ENCODE measurements at places on chromosomes 1 and 21.

DNA sequence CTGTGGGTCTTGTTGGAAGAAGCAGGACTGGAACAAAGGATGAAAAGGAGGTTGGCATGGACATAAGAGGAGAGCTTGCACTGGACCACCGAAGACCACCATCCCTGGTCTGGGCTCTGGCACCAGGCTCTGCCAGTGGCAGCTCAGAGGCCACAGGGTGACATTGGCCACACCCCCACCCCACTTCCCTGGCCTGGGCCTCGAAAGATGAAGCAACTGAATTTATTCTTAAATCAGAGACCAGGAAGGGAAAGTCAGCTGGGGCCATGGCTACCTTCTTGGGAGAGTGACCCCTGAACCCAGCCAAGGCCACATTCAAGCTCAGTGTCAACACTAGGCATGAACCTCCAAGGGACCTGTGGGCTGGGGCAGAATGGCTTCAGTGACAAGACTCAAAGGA, 4.0 kb downstream of the KLHDC7A start:
- DNase-seq, result no peak

DNA sequence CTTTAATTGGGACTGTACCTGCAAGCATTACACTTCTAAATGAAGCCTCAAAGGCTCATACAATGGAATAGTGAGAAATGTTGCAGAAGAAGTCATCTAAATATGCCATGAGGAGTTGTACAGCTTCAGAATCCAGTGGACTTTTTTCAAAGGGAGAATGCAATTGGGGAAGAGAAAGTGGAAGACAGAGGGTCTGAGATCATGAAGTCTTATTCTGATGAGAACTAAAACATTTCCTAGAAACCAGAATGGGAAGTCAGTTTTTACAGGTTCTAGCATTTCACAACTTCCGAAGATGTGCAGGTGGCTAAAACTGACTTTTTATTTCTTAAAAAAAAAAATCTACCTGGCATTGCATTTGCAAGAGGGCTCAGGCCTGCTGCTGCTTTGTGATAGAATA, 424.4 kb upstream of the RUNX1 start:
- no peak for DNase-seq

GRCh38 chr1:172843444-172843843, 184.5 kb downstream of the FASLG start:
- DNase-seq, result no peak

DNA sequence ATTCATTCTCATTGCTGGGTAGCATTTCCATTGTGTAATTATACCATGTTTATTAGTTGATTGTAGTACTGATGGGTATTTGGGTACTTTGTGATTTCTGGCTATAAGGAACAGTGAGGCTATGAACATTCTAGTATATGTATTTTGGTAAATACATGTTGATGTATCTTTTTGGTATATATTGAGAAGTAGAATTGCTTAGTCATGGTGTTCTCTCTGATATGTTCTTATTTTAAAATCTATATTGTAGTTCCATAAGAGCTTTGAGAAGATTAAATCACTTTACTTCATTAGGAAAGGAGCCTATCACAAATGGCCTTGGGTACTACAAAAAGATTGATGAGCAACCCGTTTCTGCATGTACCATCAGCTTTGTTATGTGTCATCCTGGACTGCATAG, 13.4 kb downstream of the MIXL1 start:
- DNase-seq, result no peak

- peak; percentile 94 for DNase-seq
Measured at GRCh38 chr1:226763905-226764264, 24.8 kb upstream of the ITPKB start.

DNA sequence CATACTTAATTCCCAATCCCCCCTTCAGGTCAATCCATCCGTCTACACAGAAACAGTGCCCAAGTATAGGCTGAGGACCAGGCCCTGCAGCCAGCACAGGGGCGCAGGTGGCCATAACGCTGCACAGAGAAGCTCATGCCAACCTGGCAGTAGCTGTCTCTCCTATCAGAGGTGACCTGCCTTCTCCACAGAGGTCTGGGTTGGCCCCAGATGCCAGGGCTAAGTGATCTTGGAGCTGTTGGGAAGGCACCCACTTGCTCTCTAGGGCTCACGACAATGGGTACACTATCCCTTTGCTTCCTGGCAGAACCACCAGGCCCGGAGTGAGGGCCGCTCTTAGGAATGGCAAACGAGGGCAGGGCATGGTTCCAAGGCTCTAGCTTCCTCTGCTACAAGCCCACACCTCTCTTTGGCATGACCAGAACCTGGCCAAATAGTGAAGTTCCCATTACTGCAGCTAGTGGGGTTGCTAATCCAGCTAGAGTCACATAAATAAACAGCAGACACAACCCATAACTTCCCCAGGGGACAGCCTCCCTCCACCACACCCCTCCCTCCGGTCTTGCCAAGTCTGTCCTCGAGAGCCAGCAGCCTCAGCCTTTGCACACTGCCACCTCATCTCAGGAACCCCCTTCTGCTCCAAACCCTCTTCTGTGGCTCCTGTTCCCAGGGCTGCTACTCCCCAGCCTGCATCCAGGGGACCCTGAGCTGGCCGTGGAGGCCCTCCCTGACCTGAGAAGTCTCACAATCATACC, 113.0 kb downstream of the GLIS1 start:
- DNase-seq, result no peak

DNA sequence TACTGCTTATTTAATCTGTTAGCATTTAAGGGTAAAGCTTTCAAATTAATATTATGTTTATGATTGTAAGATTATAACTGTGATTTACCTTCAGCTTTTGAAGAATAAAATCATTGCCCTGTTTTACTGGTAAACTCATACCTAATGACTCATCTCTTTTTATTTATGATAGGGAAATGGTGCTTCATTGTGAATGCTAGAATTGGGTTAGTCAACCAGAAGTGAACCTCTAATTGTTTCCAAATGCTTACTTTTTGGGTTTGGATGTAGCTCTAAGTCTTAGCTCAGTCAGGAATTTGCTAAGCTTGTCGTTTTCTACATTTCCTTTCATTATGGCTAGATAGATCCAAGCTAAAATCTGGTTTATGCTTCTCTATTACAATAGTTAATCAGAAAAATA, 59.4 kb downstream of the SLC30A7 start:
- DNase-seq, result peak; percentile 32

GRCh38 chr1:196544617-196545016, 63.6 kb downstream of the KCNT2 start:
- no peak for DNase-seq

GRCh38 chr1:31694069-31694963, 9.5 kb downstream of the COL16A1 start:
- DNase-seq, result no peak

DNA sequence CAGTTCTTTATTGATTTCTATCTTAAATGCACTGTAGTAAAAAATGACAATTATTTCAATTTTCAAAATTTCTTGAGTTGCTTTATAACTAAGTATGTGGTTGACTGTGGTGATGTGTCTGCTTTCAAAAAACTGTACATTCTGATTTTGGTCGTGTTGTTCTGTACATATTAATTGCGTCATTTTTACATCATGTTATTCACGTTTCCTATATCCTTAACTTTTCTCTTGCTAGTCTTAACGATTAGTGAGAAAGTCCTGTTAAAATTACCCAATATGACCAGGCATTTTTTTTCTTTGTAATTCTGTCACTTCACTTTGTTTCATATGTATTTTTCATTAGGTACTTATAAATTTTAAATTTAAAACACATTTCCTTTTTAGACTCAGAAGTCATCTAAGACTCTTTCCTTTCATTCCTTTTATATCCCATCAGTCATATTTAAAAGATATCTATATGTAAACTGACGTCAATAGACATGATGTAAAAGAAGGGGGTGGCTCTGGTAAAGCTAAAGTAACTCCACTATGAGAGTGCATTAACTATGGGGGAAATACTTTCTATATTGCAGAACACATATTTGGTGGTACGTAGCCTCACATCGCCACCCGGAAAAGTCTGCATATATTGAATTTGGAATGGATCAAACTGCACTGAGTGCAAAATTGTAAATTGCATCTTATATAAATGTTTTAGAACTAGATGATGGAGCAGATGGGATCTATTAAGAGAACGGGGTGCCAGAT, 1.1 kb upstream of the COA6 start:
- DNase-seq, result no peak

DNA sequence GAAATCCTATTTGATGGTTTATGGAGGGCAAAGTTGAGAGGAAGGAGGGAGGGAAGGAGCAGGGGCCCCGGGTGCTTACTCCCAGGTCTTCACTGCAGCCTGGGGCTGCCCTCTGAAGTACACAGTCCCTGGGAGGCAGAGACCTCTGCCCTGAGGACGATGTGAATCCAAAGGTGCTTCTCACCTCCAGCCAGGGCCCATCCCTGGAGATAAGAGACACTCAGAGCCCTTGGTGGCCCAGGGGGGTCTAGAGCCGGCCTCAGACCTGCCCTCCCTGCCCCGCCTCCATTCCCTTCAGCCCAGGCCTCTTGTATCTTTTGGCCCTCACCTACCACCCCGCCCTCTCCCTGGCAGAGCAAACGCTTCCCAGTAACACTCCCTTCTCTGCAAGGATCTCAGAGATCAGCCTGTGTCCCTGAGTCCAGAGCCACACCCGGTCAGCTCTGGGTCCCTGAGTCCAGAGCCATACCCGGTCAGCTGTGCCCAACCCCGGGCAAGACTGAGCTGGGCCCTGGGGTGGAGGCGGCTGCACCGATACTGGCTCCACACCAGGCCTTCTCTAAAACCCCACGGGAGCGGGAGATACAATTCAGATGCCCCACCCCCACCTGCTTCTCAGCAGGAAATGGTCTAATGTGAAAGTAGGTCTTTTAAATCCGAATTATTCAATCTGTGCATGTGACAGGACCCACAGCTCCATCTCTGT, 3.6 kb upstream of the GNB1 start:
- DNase-seq, result no peak

DNA sequence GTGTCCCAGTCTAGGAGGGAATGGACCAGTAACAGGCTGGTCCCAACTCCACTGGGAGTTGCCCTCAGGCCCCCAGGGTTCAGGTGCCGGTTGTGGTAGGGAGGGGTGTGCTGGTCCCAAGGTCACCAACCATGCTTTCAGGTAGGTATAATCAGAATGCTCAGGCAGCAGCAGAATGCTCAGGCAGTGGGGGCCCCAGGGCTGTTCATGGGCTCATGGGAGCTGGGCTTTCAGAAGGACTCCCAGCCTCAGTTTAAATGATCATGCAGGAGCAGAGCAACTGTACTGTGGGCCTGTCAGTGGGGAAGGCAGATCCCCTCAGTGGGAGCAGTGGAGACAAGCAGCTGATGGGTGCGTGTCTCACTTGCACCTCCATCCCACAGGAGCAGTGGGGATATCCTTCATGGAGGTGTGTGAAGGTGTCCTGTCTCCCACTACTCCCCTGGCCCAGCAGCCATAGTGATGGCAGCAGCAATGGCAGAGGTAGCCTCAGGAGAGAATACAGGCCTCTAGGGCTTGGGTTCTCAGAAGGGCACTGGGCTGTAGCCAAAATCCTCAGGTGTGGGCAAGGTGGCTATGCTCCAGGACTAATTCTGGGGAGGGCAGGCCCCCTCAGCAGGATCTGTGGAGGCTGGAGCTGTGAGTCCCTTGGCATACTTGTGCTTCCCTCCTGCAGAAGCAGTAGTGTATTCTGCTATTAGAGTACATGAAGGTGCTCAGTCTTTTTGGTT, 917.3 kb upstream of the B3GALT2 start:
- no peak for DNase-seq

DNA sequence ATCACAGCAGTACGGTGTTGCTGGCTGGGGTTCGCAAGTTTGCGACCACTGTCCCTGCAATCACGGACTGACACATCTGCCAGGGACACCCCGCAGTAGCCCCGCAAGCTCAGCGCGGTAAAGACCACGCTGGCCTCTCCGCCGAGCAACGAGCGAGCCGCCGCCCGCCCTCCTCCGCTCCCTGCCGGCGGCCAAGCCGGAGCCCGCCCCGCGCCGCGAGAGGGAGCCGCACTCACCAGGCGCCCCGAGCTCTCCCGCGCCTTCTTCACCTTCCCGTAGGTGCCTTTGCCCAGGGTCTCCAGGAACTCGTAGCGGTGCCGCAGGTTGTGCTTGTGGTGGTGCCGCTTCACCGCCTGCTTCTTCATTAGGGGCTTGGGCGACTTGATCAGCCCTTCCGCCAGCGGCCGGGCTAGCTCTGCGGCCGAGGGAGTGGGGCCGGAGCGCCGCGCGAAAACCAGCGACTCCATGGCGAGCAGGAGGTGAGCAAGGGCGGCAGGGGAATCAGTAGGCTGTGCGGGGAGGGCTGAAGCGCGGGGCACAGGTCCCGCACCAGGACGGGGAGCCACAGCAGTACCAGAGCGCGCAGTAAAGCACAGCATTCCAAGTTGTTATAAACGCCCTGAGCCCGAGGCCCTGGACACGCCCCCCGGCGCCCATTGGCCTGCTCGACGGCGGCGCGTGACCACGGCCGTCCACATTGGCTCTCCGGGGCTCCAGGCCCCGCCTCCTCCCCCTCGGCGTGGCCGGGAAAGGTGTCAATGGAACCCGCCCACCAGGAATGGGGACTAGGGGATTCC, at the start of gene NUAK2:
Gene NUAK2, minus strand, starts transcription at position 584 of the 797 bp plus-strand sequence. Its CDS starts 117 bp downstream, at position 467.
- peak; percentile 83 for DNase-seq

- DNase-seq, result peak; percentile 26
Measured at GRCh38 chr21:26815197-26815596, 30.0 kb downstream of the ADAMTS1 start.

- DNase-seq, result peak; percentile 1
Measured at GRCh38 chr1:79760531-79760930, 754.0 kb upstream of the ADGRL4 start.

DNA sequence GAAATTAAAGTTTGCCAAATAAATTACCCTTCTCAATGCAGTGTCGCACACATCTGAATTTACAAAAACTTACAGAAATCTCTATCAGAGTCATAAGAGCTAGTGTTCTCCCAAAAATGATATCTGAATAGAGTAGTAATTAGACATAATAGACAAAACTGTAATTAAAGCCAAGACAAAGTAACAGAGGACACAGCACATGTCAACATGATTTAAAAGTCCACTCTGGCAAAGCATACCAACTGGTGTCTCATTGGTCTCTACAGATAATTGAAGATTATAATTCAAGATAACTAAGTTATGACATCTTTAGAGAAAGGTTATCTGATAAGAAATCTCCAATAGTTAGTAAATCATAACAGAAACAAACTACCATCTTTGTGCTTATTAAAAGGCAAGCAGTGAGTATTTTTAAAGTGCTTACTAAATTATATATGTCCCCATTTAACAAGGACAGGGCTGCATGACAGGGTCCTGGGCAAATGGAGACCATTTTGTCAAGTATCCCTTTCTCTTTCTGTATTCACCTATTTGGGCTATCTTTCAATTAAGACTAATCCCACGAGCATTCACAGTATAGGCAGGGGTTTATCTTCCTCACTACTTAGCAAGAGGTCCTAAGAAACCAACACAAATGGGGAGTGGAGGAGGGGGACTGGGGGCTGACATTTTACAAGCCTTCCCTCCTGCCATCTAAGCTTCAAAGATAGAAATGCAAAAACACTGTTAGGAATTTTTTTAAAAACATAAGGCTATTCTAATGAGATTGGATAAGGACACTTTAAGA, 26.0 kb downstream of the PTP4A2 start:
- no peak for DNase-seq

DNA sequence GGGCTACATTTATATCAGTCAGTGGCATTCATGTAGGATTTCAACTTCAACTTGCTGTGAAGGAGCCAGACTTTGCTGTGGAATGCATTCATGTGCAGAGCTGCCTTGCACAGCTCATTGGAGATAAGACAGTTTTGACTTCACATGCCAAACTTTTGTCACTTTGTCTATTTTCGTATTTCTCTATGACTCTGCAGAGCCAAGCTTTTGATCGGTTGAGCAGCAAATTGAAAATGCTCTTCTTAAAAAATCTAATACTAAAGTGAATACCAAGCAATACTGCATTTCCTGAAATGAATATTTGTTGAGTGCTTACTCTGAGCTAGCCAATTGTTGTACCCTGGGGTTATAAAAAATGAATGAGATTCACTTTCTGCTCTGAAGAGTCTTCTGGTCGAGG, 388.7 kb downstream of the ST6GALNAC3 start:
- no peak for DNase-seq

- peak; percentile 52 for DNase-seq
Measured at GRCh38 chr1:218521414-218522169, 176.5 kb downstream of the TGFB2 start.

Measured in amniotic epithelial cell (primary cell).